ENCODE measurements at places on chromosomes 7 and 10.
A peak's percentile ranks its signal among the peaks of the same experiment; 100 is the strongest.

- no peak for DNase-seq
Observed at GRCh38 chr7:28903730-28904577, 54.2 kb downstream of the TRIL start.

- DNase-seq, result no peak
Observed at GRCh38 chr7:130777426-130777825, 43.4 kb upstream of the KLF14 start.

- DNase-seq, result no peak
Observed at GRCh38 chr7:100567031-100567730, 6.5 kb downstream of the SAP25 start.

GRCh38 chr10:21820952-21821351 lies 182.6 kb downstream of the DNAJC1 start:
- no peak for DNase-seq

DNA sequence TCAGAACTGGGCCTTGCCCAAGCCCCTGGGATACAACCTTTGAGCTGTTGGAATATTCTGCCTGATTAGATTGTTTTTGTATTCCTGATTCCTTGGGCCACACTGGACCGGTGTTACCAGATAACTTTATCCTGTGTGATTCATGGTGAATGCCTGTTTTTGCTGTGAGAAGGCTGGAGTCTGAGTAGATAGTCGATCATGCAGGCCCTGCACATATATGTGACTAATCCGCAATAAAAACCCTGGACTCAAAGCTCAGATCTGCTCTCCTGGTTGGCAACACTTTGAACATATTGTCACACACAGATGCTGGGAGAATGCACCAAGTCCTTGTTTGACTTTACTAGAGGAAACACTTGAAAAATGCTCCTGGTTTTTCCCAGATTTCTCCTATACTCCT lies 183.9 kb upstream of the MBL2 start:
- DNase-seq, result no peak

GRCh38 chr7:6438427-6438826 lies 9.3 kb downstream of the DAGLB start:
- no peak for DNase-seq

DNA sequence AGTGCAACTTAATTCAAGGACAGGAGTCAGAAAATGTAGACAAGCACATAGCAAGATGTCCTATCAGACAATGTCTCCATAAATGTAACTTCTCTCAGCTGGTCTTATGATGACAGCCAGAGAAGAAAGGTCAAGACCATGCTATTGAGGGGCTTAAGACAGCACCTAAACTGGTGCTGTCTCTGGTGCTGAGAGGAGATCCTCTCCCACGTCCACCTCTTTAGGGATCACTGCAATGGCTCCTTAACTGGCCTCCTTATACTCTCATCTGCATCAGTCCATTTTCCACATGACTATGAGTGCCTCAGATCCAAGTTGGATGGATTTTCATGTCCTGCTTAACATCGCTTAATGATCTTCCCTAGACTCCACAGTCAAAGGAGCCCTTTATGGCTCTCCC lies 210.6 kb downstream of the ARL4A start:
- DNase-seq, result no peak

- peak; percentile 11 for DNase-seq
Observed at GRCh38 chr7:471866-472639, 47.6 kb downstream of the PDGFA start.

DNA sequence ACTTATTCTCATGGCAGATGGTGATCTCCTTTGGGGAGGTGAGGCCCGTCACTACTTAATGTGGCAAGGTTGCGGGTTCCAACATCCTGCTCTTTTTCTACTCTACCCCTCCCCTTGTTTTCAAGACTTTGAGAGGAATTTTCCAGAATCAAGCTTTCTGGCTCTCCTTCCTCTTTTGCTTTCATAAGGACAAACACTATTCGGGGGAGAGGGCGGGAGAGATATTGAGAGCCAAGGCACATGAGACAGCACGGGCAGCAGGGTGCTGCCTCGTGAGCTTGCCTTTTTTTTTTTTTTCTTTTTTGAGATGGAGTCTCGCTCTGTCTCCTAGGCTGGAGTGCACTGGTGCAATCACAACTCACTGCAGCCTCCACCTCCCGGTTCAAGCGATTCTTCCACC lies 6.9 kb upstream of the PFKFB3 start:
- DNase-seq, result no peak

GRCh38 chr7:75611557-75612178 lies 119.5 kb downstream of the SPDYE5 start:
- DNase-seq, result no peak

GRCh38 chr7:116630932-116631671 lies 40.9 kb upstream of the MET start:
- DNase-seq, result peak; percentile 34

DNA sequence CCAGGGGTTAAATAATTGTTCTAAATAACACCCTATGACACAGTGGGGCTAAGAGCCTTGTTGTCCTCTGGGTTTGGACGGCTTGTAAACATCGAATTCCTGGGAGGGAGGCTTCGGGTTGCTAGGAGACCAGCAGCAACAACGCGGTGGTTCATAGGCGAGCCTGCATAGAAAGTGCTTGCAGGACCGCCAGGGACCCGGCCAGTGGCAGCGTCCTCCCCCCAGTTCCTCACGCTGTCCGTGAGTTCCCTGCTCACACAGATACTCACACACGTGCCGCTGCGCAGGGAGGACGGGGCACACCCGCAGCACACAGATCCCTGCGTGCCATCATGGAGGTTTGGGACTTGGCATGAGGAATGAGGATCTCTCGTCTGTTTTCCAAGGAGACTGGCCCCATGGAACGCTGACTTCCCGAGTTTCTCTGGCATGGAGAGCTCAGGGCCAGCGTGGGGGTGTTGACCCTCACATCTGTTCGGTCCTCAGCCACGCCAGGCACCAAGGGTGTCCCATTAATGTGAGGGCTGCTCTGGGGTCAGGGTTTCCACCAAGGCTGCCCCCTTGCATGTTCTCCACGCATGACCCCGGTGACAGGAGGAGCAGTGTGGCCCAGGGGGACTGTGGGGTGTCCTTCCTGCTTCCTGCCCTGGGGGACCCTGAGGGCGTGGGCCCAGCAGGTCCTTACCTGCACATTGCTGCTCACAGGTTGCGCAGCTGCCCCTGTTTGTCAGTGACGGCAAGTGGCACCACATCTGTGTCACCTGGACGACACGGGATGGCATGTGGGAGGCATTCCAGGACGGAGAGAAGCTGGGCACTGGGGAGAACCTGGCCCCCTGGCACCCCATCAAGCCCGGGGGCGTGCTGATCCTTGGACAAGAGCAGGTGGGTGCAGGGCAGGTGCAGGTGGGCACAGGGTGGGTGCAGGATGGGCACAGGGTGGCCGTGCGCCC lies 9.7 kb downstream of the NPTX2 start:
- no peak for DNase-seq

GRCh38 chr7:50978633-50979215 lies 196.0 kb upstream of the GRB10 start:
- no peak for DNase-seq

DNA sequence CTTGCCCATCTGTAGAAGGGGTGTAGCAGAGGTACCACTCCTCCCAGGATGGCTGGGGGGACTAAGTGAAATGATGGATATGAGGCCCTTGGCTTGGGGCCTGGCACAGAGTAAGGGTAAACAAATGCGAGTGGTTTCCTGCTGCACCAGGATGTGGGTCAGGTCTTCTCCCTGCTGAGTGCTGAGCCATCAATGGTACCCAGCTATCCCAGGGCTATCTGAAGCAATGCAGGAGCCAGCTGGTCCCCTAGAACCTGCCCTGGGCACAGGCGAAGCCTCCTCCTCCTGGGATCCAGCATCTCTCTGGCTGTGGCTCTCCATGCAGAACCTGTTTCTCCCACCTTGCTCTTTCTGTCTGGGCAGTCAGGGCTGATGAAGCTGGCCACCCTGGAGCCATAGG lies 20.9 kb upstream of the GOLGA7B start:
- no peak for DNase-seq

- no peak for DNase-seq
Observed at GRCh38 chr10:50574931-50575330, 48.8 kb downstream of the SGMS1 start.

DNA sequence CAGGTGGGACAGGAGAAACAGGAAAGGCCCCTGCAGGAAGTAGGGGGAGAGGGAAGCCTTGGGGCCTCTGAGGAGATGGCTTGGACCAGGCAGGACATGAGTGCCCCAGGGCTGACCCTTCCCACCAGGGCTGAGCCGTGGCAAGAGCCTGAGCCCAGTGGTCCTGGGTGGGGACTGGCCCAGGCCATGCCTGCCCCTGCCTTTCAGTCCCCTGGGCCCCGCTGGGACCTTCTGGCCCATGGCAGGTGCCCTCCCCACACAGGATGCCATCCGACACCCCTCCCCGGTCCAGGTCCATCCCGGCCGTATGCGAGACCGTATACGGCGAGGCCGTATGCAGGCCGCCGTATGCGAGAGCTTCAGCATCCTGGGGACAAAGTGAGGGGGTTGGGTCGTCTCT lies 2.0 kb downstream of the GRIFIN start:
- DNase-seq, result no peak

DNA sequence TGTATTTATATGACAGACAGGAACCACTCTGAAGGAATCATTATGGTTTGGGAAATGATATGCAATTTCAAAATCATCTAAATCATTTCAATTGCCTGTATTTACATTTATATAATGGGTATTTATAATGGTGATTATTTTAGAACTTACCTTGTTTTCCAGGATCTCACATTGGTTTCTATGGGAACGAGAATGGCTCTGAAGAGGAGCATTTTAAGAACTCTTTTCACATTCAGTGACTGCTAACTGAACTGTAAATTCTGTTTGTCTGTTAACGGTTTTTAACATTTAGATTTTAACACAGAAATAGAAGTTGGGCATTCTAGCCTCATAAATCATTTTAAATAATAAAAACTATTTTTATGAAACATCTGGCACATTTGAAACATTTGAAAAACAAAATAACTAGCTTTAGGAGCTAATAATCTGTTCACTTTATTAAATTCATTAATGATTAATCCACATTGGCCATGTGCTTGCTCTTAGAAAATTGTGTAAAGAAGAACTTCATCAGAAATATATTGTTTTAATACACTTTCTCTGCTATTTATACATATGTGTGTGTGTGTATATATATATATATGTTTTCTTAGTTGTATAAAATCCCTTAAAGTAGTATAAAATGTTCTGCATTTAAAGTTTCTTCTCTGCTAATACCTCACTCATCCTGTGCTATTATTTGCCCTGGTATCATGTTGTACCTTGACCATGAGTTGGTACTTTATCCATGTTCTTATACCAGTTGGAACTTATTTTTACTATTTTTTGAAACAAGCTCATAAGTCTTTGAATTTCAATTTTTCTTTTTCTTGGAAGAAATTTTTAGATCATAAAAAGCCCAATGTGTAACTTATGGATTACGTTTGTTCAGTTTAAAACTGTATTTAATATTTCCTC lies 8.7 kb upstream of the SEM1 start:
- DNase-seq, result no peak

DNA sequence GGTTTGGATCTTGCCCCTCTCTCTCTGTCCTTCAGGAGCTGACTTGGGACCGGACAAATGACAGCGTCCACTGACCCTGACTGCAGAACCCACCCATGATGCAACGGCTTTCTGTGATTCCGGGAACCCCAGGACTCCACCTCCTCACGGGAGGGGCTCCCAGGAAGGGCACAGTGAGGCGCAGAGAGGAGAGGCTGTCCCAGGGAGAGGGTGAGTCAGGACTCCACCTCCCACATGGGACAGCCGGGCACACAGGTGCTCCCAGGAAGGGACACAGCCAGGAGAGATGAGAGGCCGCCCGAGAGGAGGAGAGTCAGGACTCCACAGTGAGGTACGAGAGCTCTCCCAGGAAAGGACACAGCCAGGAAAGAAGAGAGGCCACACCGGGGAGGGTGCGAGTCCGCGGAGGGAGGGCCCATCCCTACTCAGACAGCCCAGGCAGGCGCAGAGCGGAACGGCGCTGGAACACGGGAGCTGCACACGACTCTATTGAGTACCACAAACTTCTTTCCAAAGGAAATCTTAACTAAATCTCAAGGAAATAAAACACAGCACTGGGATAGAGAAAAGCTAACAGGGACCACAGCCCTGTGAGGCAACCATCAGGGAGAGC lies 162.5 kb downstream of the MAD1L1 start:
- no peak for DNase-seq

GRCh38 chr10:132788180-132788830 lies 2.4 kb upstream of the NKX6-2 start:
- DNase-seq, result no peak

- DNase-seq, result no peak
Observed at GRCh38 chr7:49774459-49775064, 1.1 kb downstream of the VWC2 start.

- DNase-seq, result no peak
Observed at GRCh38 chr7:82527851-82528250, 84.3 kb upstream of the CACNA2D1 start.

- DNase-seq, result no peak
Observed at GRCh38 chr10:114100848-114101741, 57.4 kb downstream of the ADRB1 start.

GRCh38 chr7:94525923-94526322 lies 16.3 kb downstream of the CASD1 start:
- no peak for DNase-seq

GRCh38 chr7:149420006-149420405 lies 40.9 kb downstream of the ZNF777 start:
- DNase-seq, result no peak

- no peak for DNase-seq
Observed at GRCh38 chr7:1293950-1294411, 61.3 kb downstream of the UNCX start.

DNA sequence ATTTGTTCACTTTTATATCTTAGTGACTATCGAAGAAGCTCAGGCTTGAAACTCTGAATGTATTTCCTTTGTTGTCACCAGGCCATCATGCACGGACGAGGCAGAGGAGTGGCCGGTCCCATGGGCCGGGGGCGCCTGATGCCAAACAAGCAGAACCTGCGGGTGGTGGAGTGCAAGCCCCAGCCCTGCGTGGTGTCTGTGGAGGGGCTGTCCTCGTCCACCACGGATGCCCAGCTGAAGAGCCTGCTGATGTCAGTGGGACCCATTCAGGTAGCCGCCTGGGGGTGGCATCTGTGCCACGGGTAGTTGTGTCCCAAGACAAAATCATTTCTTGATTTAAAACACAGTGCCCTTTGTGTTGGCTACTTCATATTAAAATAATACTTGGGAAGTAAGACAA lies 45.9 kb downstream of the SHH start:
- no peak for DNase-seq

- no peak for DNase-seq
Observed at GRCh38 chr7:50782375-50783208, at the start of gene GRB10. Gene GRB10 (minus strand): TSS chr7:50782896. CDS start chr7:50732322, 50,574 bp downstream.

GRCh38 chr10:72574636-72575035 lies 51.2 kb downstream of the MICU1 start:
- no peak for DNase-seq

DNA sequence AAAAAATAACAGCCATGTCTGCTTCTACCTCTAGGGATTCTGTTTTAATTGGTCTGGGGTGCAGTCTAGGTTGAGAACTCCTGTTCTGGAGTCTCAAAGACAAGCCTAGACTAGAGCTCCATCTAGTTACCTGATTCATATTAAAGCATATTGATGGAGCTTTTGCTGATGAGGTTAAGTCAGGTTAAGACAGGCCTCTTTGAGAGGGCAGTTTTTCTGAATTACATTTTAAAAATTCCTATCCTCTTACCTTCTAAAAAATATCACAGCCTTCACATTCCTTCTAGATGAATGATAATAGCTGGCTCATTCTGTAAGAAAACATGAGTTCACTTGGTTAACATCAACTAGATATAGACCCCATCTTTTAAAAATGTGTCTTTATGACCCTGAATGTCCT lies 28.9 kb downstream of the MGAM start:
- DNase-seq, result peak; percentile 42

GRCh38 chr7:36469236-36469635 lies 79.6 kb downstream of the ANLN start:
- no peak for DNase-seq
